T-cell (primary cell): ENCODE measurements at places on chromosomes 1 and 21. TPM values are rescaled to one million over a fixed set of nuclear protein-coding genes. Genes with fewer than 3 reads are reported as not detected.

DNA sequence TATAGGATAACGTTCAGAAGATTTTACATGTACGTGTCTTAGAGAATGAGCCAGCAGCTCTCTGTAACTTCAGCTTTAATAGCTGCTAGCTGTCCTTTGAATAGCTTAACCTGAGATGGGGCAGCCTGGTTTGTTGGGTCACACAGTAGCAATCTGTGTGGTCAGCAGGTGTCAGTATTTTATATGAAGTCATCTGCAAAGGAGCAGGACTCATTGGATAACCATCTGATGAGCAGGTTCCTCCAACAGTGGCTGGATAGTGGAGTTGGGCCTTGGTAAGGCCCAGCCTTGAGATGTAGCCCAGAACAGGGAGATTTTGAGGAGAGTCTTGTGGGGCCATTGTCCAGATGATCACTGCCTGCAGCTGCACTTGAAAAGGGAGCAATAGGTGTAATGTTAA lies 6.4 kb downstream of the GSTM5 start:
- no peaks in the 10 kb centered on the region for H3K36me3 ChIP-seq
- H3K27ac ChIP-seq, result no peak overlapping the region
- H3K4me3 ChIP-seq, result no peak overlapping the region
- no peaks in the 10 kb centered on the region for H3K4me1 ChIP-seq
- no peak for DNase-seq

GRCh38 chr1:33088119-33088906 lies 7.4 kb downstream of the AZIN2 start:
- H3K4me1 ChIP-seq, result peaks cover 27% of the 10 kb centered on the region
- no peak for DNase-seq

Gene NHLH1
- not detected for total RNA-seq

DNA sequence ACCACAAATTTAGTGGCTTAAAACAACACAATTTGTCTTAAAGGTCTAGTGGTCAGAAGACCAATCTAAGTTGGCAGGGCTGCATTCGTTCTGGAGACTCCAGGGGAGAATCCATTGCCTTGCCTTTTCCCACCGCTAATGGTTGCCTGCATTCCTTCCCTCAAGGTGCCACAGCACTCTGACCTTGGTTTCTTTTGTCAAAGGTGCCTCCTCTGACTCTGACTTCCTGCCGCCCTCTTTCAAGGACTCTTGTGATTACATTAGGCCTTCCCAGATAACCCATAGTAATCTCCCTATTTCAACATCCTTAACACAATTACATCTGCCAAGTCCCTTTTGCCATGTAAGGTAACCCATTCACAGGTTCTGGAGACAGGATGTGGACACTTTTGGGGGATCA lies 145.3 kb downstream of the S1PR1 start:
- DNase-seq, result no peak
- no peaks in the 10 kb centered on the region for H3K27me3 ChIP-seq
- no peak overlapping the region for H3K27ac ChIP-seq

Gene GSTM1
- total RNA-seq, result 0.44 TPM

- H3K27ac ChIP-seq, result no peak overlapping the region
- DNase-seq, result no peak
- no peaks in the 10 kb centered on the region for H3K27me3 ChIP-seq
- no peaks in the 10 kb centered on the region for H3K4me1 ChIP-seq
- H3K36me3 ChIP-seq, result no peaks in the 10 kb centered on the region
Observed at GRCh38 chr1:186875896-186876835, 47.4 kb downstream of the PLA2G4A start.

GRCh38 chr1:229390130-229390529 lies 43.8 kb downstream of the ACTA1 start:
- H3K4me1 ChIP-seq, result no peaks in the 10 kb centered on the region
- no peak overlapping the region for H3K27ac ChIP-seq
- DNase-seq, result no peak
- no peak overlapping the region for H3K4me3 ChIP-seq
- peaks cover 13% of the 10 kb centered on the region for H3K27me3 ChIP-seq
